ENCODE measurements at places on chromosomes 7 and 10.

- DNase-seq, result no peak
Measured at GRCh38 chr7:129143724-129144094, 798 bp upstream of the TSPAN33 start.

GRCh38 chr10:103713676-103714075, 141.7 kb downstream of the SH3PXD2A start:
- DNase-seq, result no peak

- DNase-seq, result no peak
Measured at GRCh38 chr7:46658281-46658680, 737.2 kb upstream of the IGFBP3 start.

DNA sequence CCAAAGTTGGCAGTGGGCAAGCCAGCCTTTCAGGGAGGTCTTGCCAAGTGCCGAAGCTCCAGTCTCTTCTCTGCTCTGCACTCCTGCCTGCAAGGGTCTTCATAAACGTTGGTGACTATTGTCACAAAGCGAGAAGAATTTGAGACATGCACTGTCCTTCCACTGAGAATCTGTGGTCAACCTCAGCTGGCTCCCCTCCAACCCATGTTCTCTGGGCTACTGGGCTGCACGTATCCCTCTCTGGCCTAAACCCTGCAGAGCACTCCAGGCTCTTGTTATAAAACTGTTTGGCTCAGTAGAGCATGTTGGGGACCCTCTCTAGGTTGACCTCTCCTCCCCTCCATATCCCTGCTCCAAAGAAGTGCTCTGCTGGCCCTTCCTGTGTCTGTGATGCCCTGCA, 260.4 kb upstream of the NFE2L3 start:
- DNase-seq, result no peak

- DNase-seq, result no peak
Measured at GRCh38 chr10:129057856-129058663, 409.0 kb upstream of the MGMT start.

DNA sequence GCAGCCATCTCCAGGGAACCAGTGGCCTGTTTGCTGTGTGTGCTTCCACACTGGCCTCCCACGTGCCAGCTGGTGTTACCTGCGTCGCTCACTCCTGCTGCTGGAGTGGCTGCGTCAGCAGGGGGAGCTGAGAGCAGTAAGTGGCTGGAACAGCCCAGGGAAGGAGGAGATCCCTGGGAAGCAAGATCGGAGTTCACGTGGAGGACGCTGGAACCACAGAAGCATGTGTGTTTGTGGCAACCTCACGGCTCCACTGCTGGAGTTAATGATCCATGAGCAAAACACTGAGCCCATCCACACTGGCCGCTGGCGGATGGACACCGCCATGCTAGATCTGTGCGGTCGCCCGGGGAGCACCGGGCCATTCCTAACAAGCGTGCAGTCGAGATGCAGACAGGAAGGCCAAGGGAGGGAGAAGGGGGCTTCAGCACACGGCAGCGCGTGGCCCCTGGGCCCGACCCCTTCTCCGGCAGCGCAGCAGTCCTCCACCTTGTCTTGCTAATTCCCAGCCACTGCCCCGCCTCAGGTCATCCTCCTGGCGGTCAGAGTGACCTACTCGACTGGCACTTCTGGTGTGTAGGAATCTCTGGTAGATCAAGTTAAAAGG, 68.5 kb upstream of the EEPD1 start:
- peak; percentile 11 for DNase-seq

DNA sequence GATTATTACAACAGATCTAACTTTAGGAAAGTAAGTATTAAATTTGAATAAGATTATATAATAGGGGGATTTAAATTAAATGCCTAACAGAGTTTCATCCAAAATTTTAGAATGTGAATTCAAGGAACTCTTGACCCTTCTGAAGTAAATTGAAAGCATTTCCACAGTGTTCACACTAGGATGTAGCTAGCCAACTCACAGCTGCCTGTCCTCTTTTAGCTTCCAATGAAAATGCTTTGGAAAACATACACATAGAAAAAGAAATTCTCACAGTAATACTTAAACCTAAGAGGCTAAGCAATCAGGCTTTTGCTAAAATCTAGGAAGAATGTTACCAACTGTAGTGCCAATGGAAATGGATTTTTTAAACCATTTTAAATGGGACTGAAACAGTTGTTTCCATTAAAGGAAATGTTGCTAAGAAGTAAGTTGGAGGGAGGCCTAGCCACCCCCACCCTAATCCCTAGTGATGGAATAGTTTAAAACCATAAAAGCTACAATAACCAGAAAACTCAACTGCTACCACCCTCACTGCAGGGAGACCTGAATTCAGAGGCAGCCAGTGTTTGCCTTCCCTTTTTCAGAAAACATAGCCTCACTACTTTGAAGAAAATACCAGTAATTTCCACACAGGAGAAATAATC, 58.3 kb downstream of the REEP3 start:
- no peak for DNase-seq

DNA sequence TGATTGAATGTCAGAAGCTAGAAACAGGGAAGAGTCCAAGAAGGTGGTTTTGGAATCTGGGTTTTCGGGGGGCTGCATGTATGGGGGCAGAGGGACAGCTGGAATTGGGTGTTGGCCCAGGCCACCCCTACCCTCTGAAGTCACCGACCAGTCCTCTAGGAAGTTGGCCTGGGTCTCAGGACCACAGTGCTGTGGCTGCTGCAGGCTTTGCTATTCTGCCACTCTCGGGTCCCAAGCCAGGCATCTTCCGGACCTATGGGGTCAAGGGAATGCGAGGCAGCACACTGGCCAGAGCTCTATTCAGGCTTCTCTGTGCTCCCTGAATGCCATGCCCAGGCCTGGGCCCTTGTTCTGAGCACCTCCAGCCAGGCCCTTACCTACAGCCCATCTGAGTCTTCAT, 13.2 kb downstream of the FGF8 start:
- no peak for DNase-seq

GRCh38 chr7:79453558-79454360, at the start of gene MAGI2:
TSS of gene MAGI2 (minus strand) at chr7:79453667. CDS start at chr7:79453320, 347 bp downstream.
- DNase-seq, result peak; percentile 67

- DNase-seq, result peak; percentile 83
Measured at GRCh38 chr7:132773527-132773956, 197.3 kb upstream of the PLXNA4 start.

DNA sequence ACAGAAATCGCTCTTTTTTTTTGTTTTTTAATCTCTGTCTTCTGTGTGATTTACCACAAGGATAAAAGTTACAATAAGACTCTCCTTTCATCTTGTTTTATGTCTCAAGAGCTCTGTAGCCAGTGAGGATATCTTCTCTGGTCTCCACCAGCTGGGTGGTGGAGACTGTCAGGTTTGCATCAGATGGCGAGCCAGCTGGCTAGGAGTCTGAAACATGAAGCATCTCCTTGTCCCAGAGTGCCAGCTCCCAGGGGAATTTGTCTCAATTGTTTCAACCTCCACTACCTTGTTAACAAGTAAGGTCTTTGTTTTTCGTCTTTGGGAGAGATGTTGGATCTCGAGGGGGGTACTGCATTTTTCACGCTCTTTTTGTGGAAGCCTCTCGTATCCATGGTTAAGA, 47.3 kb downstream of the FRMPD2 start:
- DNase-seq, result no peak

DNA sequence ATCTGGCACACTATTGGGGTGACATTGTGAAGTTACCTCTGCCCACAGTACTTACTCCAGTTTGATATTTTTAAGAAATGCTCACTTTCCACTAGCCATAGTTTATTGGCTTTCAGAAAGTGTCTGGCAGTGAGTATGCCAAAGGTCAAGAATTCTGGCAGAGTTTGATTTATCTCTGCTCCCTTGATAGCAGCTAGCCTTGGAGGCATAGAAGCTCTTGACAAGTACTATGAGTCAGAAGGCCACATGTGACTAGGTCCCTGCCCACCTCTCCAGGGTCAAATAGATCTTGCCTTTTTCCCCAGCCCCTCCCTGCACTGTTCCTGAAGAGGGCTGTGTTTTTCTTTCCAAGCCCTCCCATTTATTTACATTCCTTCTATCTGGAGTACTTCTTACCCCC, 202.2 kb downstream of the AUTS2 start:
- DNase-seq, result no peak

DNA sequence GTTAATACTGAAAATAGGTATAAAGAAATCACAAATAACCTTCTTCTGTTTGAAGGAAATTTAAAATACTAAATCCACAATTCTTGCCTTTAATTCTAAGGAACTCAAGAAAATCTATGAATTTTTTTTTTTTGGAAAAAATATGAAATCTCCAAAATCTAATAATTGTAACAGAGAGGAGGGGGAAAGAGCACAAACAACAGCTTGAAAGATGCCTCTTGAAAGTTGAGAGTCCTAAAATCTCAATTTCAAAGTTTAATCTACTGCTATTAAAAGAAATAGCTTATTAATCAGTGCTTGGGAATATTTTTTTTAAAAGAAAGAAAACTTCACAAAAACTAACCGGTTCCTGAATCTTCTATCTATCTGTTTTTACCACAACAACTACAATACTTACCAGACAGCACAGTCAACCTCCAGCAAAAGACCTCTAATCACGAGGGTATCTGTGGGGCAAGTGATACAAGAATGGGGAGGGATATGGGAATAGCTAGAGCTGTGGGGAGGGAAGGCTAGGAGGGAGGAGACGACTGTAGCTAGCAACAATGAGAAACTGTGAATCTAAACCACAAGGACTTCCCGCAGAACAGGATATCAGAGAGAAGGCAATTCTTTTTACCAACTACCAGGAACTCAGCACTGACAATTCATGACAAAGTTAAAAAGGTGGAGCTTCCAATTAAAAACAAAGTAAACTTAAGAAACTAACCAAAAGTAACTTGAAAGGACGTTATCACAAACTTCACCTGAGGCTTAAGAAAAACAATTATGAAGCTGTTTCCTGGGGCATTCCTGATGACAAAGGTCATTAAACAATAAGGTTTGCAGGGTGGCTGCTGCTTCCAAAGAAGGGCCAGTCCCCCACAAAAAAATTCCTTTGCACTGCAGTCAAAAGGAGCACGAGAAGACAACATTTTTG, at the start of gene USP54:
Gene USP54 (minus strand): TSS at position 462 of the 919 bp plus-strand sequence. CDS start 15,684 bp downstream, outside the sequence.
- no peak for DNase-seq

All from GM04504 (cell line).